ENCODE measurements at places on chromosomes 6 and 20.
A peak's percentile ranks its signal among the peaks of the same experiment; 100 is the strongest.

DNA sequence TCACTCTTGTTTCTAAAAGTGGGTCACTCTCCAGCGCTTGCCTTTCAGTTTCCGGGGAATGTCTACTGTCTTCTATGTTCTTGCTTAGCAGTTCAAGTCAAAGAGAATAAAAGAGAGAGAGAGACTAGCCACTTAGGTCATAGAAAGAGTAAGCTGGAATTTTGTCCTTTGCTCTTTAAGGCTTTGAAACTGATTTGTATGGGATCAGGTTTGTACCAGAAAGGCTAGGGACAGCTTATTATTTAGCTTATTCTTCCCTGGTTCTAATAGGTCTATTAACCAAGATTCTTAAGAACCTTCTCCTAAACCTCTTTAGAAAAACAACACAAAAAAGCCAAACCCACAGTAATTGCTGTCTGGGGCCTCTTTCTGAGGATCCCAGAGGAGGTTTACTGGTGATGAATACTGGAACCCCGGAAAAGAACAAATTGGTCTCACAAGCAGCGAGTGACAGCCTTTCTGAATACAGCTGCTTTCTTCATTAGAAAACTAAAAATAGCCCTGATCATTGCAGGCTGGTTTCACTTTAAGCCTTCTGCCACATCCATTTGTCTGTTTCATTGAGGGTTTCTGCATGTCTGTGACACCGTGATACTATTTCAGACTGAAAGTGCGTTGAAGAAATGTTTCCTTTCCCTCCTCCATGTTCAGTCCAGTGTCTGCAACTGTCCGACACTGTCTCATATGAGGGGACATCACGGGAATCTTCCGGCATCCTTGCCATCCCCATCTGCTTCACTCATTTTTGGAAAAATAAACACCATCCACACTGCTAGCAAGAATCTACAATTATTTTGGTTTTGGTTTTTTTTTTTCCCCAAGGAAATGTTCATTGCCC is 75.1 kb upstream of the ATXN1 start:
- H3K27me3 ChIP-seq, result peaks cover 6% of the 10 kb centered on the region
- DNase-seq, result no peak
- peak overlapping the region; percentile 41 for H3K4me3 ChIP-seq
- peaks cover 18% of the 10 kb centered on the region for H3K4me1 ChIP-seq
- H3K36me3 ChIP-seq, result no peaks in the 10 kb centered on the region

DNA sequence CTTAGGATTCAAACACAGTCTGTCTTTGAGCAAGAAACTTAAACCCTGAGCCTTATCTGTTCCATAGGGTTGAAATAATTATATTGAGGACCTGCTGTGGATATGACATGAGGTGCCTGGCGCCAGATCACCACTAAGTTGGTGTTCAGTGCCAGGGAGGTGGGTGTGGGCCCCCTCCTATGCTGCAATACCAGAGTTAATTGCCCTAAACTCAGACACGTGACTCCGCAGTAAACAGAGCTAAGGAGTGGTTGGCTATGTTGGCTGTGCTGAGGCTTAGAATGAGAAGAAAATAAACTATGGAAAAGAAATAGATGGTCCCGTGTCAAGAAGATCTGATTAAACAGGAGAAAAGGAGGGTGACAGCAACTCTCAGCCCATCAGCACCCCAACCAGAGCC is 419.4 kb upstream of the JARID2 start:
- no peaks in the 10 kb centered on the region for H3K4me1 ChIP-seq
- H3K36me3 ChIP-seq, result peaks cover 1% of the 10 kb centered on the region
- H3K27me3 ChIP-seq, result peaks cover 5% of the 10 kb centered on the region
- H3K4me3 ChIP-seq, result no peak overlapping the region
- no peak overlapping the region for H3K27ac ChIP-seq

DNA sequence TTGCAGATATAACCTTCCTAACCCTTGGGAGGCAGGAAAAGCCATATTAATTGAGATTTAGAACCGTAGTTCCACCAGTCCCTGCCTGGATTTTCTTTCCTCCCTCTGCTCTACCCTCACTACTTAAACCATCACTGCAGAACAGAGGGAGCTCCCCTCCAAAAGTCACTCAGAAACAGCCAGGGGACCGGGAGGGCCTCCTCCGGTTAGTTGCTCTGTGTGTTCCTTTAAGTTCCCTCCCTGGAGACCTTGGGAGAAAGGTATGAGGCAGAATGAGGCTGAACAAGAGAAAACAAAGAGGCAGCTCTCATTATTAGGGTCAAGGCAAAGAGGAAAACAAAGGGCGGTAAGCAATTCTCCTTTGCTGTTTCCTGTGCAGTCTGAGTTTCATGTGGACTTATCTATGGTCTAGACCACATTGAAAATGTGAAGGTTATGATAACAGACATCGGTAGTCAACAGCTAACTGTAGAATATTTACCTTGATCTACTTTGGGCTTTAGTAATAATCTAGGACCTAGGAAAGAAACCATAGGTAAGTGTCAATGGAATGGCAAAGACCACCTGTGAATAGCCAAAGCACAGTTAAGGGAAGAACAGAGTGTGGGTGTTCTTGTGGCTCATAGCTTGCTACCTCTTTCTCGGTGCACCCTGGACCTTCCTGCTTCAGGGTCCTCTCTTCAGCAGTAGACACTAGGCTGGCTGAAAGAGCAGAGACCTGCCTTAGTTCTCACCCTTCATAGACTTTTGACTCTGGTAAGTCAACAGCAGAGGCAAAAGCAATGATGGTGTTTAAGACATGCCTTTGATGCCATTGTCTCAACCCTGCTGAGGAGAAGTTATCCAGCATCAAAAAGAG is 250.9 kb upstream of the CITED2 start:
- no peak overlapping the region for H3K27ac ChIP-seq
- DNase-seq, result no peak
- peaks cover 16% of the 10 kb centered on the region for H3K27me3 ChIP-seq

DNA sequence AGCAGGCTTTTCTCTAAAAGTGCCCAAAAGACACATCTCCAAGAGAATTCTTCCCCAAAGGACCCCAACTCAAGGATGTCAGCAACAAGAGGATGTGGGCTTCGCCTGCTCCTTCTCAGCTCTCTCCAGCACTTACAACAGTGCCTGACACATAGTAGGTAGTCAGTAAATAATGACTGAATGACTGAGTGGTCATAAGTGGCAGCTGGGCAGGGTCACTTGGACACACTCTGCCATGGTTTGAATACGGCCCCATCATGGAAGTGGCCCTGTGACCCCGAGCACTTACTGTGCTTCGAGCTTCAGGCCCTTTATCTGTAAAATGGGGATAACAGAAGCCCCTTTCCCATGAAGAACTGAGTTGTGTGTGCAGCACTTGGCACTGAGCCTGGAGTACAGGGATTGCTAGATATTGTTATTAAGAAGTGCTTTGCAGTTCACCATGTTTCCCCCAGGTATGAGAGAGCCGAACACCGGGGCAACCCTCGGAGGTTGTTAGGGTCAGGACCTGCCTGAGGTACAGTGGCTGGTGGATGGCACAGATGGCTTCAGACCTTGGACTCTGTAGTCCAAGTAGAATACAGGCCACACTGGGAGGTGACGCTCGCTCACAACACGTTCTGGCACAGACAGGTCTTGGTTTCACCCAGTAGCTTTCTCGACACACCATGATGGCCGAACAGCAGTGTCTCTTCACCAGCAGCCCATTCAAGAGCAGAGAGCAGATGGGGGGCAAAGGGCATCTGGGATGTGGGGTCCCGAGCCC is 56.0 kb downstream of the NOL4L start:
- no peaks in the 10 kb centered on the region for H3K27me3 ChIP-seq
- H3K4me1 ChIP-seq, result peaks cover 67% of the 10 kb centered on the region
- peaks cover 10% of the 10 kb centered on the region for H3K36me3 ChIP-seq
- peak overlapping the region; percentile 94 for H3K27ac ChIP-seq
- H3K4me3 ChIP-seq, result no peak overlapping the region

GRCh38 chr6:66478705-66479104 is 771.7 kb upstream of the EYS start:
- DNase-seq, result no peak
- H3K4me1 ChIP-seq, result no peaks in the 10 kb centered on the region
- H3K27ac ChIP-seq, result no peak overlapping the region
- no peak overlapping the region for H3K4me3 ChIP-seq

GRCh38 chr20:50390685-50391443 is 119.3 kb upstream of the PTPN1 start:
- no peak overlapping the region for H3K4me3 ChIP-seq
- H3K27me3 ChIP-seq, result peaks cover 6% of the 10 kb centered on the region
- peaks cover 39% of the 10 kb centered on the region for H3K4me1 ChIP-seq
- H3K27ac ChIP-seq, result no peak overlapping the region
- DNase-seq, result no peak

DNA sequence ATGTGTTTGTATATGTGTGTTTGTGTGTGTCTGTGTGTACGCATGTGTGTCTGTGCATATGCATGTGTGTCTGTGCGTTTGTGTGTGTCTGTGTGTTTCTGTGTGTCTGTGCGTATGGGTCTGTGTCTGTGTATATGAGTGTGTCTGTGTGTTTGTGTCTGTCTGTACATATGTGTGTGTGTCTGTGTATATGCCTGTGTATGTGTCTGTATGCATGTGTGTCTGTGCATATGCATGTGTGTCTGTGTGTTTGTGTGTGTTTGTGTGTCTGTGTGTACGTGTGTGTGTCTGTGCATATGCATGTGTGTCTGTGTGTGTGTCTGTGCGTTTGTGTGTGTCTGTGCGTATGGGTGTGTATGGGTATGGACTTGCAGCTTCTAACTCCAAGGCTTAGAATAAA is 174.0 kb upstream of the NOX3 start:
- DNase-seq, result no peak
- H3K4me3 ChIP-seq, result no peak overlapping the region
- H3K27ac ChIP-seq, result no peak overlapping the region
- no peaks in the 10 kb centered on the region for H3K36me3 ChIP-seq
- no peaks in the 10 kb centered on the region for H3K4me1 ChIP-seq

GRCh38 chr6:131210469-131210868 is 75.2 kb downstream of the AKAP7 start:
- peaks cover 41% of the 10 kb centered on the region for H3K36me3 ChIP-seq
- no peak overlapping the region for H3K27ac ChIP-seq
- DNase-seq, result no peak
- H3K4me1 ChIP-seq, result peaks cover 30% of the 10 kb centered on the region

DNA sequence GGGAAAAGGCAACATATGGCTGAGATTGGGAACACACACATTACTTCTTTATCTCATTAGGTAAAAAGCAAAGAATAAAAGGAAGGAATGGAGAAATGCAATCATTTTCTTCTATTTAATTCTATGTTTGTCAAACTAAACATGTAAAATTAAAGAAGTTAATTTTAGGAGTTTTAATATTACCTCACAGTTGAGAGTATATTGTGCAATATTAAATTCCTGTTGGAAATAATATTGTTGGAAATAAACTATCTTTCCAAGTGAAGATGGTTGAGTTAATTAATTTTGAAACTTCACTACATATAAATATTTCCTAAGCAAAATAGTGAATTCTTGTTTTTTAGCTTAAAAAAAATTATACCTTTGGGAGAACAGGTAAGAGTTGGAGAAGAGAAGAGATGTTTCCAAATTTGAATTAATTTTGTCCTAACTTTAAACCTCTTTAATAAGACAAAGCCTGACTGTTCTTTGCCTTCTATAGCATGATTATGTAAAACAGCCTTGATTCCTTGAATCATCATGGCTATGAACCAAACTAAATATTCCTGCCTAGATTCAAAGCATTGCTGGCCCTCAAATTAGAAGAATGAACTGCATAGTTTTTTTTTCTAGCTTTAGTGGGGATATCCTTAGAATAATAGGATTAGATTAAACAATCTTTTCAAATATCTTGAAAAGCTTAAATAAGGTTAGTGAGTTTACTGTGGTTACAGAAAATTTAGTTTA is 1349.1 kb upstream of the ADGRB3 start:
- no peaks in the 10 kb centered on the region for H3K27me3 ChIP-seq
- H3K4me3 ChIP-seq, result no peak overlapping the region
- no peak for DNase-seq
- H3K36me3 ChIP-seq, result no peaks in the 10 kb centered on the region
- H3K27ac ChIP-seq, result no peak overlapping the region

DNA sequence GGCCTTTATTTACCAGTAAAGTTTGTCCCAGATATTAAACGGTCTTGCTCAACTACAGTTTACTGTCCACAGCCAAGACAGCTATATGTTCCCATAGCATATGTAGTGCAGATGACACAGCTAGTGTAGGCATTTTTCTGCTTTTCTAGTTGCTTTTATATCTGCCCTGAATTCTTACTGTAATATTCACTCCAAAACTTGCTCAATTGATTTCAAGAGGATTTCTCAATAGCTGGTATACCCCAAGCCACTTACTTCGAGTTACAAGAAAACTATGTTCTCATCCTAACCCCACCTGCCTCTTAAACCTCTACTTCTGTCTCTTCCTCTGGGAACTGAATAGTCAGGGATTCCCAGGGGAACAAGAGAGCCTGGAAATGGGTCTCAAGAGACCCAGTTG is 18.9 kb upstream of the ROS1 start:
- H3K27ac ChIP-seq, result no peak overlapping the region
- no peaks in the 10 kb centered on the region for H3K4me1 ChIP-seq
- H3K36me3 ChIP-seq, result no peaks in the 10 kb centered on the region
- DNase-seq, result no peak

- no peak overlapping the region for H3K27ac ChIP-seq
- no peak overlapping the region for H3K4me3 ChIP-seq
- no peaks in the 10 kb centered on the region for H3K4me1 ChIP-seq
Observed at GRCh38 chr6:20866935-20867703, 332.9 kb downstream of the CDKAL1 start.

DNA sequence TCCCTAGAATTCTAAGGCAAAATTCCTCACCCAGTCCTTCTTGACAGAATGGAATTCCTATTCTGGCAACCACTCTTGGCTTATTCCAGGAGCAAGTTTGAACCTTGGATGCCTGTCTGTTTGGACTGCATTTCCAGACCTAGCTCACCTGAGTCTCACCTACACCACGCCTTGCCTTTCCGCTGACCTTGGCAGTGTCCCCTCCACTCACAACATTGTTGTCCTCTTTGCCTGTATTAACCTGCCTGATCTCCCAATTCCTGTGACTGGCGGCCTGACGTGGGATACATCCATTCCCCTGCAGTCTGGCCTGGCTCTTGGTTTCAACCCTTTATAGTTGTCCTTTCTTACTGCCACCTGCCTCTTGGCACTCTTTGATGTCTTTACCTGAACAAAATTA is 281.4 kb upstream of the SOX4 start:
- H3K27me3 ChIP-seq, result no peaks in the 10 kb centered on the region
- H3K4me1 ChIP-seq, result no peaks in the 10 kb centered on the region
- no peak overlapping the region for H3K27ac ChIP-seq
- H3K36me3 ChIP-seq, result no peaks in the 10 kb centered on the region
- DNase-seq, result no peak

- DNase-seq, result no peak
- H3K36me3 ChIP-seq, result peaks cover 3% of the 10 kb centered on the region
- no peak overlapping the region for H3K27ac ChIP-seq
- peaks cover 24% of the 10 kb centered on the region for H3K4me1 ChIP-seq
- H3K27me3 ChIP-seq, result no peaks in the 10 kb centered on the region
- H3K4me3 ChIP-seq, result no peak overlapping the region
Observed at GRCh38 chr6:110562316-110562915, 86.0 kb upstream of the SLC22A16 start.

- no peaks in the 10 kb centered on the region for H3K36me3 ChIP-seq
- H3K27me3 ChIP-seq, result no peaks in the 10 kb centered on the region
- H3K4me1 ChIP-seq, result no peaks in the 10 kb centered on the region
Observed at GRCh38 chr6:55822815-55823214, 52.6 kb downstream of the BMP5 start.
